ENCODE measurements at places on chromosomes 1 and 21.

- no peak for DNase-seq
These were observed 52.9 kb downstream of the NFIA start for GRCh38 chr1:61135291-61135690.

GRCh38 chr21:45027241-45028196 lies 46.9 kb upstream of the ADARB1 start:
- no peak for DNase-seq

DNA sequence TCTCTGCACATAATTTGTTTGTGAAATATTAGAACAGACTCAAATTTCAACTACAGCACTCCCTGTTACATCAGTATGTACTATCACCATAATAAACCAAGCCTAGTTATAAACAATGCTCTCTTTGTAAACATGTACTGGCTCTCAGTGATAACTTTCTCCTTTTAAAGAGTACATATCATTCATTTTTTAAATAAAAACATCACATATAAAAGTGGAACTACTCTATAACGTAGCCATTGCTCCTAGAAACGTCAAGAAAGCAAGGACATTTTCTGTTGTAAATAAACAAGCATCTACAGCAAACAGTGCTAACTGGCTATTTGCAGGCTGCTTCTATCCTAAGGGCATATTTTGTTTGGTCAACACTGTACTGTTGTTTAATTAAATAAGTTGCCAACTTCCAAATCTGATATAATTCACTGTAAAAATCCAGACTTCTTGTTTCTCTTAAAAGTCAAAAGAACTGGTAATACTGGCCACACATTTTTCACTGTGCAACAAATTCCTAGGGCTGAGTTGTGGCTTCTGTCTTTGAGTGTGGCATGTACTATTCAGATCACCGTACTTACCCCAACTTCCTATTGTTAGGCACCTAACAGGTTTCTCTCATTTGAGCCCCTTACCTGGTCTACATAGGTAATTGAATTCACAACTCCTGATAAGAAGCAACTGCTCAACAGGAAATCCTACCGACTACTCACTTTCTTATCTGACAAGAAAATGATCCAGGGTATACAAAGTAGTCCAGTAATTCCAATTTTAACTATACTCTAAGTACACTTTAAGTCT lies 111.9 kb downstream of the DENND1B start:
- DNase-seq: no peak

DNA sequence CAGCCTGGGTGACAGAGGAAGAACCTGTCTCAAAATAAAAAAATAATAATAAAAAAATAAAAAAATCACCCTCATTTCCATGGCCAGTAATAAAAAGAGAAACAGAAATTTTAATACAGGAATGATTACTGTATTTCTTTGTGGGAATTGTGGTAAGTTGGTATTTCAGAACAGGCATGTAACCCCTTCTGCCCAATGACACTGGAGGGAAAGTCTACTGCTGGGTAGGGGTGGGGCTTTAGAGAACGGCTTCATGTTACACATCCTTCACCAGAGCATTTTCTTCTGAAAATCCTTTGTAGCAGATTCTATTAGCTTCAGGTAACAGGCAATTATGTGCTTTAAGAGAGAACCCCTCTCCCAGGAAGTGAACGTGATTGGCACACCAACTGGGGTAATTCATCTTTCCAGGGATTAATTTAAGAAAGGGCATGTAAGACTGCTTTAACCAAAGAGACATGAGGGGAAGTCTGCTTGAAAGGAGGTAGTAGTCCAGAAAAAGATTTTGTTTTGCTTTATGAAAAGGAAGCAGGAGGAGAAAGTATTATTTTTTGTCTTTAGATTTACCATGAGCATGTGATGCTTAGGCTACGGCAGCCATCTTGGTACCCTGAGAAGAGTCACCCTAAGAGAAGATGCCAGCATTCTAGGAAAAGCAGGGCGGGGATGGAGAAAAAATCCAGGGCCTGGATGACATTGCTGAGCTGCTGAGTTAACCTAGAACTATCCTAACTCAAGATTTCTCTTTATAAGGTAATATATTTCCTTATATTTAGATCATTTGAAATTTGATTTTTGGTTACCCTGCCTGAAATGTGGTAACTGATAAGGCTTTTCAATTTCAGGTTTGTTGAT lies 57.7 kb upstream of the DPT start:
- DNase-seq: no peak

DNA sequence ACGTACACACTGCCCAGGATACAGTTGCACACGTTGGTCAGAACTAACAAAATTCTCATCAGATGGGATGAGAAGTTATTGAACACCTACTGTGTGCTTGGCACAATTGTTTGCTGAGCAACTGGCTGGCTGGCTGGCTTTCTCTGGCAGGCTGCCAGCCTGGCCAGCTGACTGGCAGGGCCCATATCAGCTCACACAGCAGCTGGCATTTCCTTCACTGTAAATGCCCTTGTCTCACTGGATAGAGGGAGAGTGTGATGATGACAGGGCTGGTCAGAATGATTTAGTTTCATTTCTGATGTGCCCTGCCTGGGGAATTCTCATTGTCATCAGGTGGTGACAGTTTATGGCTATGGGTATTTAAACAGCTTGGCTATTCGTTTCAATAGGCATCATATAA lies 15.8 kb downstream of the CAMK2N1 start:
- no peak for DNase-seq

GRCh38 chr1:41430069-41430468 lies 54.4 kb downstream of the EDN2 start:
- DNase-seq: no peak

DNA sequence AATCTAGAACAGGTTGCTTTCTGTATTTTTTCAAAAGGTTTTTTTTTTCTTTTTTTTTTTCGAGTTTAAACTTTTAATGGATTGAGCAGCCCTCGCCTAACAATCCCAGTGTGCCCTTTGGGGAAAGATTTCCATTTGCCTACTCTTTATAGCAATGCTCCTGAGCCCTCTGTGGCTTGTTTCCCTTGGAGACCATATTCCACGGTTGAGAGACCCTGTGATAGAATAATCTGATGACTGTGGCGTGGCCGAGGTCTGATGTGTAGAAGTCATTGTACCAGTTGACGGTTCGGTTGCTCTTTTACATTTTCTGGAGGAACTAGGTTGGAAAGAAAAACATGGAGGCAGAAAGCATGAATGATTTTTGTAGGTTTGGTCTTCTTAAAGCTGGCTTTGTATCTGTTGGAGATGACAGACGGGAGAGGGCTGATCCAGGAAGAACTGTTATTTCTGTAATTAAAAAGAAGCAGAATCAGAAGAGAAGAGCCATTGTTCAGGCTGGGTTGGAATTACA lies 305.7 kb upstream of the NRIP1 start:
- peak; percentile 95 for DNase-seq

DNA sequence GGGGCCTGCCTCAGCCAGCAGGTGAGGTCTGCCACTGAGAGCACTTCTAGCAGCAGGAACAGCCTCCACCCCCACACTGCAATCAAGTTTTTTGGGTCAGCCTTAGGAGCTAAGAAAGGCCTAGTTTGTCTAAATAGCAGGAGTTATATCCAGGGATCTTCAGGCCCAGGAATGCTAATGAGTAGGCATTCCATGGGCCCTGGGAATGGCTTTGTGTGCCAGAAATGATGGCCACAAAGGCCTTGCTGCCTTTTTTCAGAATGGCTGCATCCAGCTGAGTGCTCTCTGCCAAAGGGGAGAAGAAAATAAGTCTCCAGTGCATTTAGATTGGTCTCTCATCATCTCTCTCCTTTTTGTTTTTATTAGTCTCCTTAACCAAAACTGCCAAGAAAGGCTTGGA lies 2.8 kb downstream of the MRTO4 start:
- no peak for DNase-seq

- no peak for DNase-seq
These were observed 504 bp downstream of the DHRS3 start for GRCh38 chr1:12617511-12617900.

GRCh38 chr1:234774971-234775370 lies 165.0 kb upstream of the IRF2BP2 start:
- DNase-seq: no peak
